Lung (tissue), 17 donors: ENCODE measurements at places on chromosomes 12 and 14.
A peak's percentile ranks its signal among the peaks of the same experiment; 100 is the strongest.

- DNase-seq: no peak
Measured at GRCh38 chr12:107339932-107340331, 246.6 kb upstream of the CRY1 start.

GRCh38 chr14:24607081-24607480 is 2.4 kb downstream of the GZMH start:
- DNase-seq: no peak

DNA sequence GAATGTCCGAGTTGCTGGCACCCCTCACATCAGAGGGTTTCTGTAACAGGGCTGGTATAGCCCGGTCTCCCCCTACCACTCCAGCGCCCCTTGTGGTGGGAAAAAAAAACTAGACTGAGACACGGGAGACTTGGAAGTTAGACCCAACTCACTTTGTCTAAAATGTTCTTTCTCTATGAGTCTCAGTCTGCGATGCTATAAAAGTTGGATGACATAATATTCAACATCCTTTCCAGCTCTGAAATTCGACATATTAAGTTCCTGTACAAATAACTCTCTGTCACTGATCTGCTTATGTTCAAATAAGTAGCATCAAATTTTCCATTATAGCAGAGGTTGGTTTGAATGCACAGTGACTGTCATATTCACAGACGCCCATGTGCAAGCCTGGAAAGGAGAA is 25.7 kb upstream of the TC2N start:
- peak; percentile 18 for DNase-seq

DNA sequence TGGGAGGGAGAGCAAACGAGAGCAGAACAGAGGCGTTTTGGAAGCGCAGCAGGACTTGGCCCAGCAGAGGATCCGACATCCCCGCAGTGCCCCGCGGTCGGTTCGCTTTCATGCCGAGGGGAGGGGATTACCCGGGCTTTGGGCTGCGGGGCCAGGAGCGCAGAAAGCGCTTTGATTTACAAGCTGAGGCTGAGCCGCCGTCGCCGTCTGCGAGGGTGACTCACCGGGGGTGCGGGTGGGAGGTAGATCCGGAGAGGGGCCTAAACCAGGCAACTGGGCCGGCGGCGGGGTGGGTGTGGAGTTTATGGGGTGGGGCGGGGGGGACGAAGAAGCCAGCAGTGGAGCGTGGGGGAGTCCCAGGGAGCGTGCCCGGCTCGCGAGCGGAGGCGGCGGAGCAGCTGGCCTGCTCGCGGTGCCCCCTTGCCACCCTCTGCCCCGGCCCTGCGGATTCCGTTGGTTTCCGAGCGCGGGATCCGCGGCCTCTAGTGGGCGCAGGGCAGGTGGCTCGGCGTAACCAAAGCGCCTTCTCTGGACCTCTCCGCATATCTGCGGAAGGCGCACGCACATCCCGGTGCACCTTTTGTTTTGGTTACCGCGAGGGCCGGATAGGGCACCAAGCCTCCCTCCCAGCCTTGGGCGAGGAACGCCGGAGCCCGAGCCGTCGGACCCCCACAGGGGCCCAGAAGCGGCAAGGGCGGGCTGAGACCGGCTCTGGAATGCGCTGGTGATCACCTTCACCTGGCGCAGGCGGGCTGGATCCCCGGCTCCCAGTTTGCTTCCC is 2.6 kb downstream of the SIX4 start:
- DNase-seq: peak; percentile 39

DNA sequence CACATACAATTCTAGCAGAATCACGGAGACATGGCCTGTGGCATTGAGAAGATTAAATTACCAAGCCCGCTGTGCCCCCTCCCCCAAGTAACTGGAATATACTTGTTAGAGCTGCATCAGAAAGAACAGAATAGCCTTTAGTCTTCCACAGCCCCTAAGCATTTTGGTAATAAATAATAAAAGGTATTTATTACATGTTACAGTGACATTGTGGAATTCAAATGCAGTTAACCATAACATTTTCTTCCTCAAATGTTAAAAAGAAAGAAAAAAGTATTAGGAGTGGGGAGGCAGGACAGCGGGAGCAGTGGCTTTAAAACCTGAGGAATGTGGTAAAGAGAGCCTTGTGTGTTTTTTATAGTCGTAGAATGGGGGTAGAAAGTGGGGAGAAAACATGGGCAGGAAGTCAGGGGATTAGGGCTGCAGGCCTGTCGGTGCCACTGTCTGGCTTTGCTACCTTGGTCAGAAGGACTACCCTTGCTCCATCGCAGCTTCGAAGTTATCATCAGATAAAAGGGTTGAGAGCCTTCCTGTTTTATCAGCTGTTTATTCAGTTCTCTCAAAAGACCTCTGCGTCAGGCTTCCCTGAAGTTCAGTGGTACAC is 255.9 kb downstream of the MSRB3 start:
- no peak for DNase-seq
